ENCODE measurements at places on chromosomes 1 and 21.
A peak's percentile ranks its signal among the peaks of the same experiment; 100 is the strongest.

DNA sequence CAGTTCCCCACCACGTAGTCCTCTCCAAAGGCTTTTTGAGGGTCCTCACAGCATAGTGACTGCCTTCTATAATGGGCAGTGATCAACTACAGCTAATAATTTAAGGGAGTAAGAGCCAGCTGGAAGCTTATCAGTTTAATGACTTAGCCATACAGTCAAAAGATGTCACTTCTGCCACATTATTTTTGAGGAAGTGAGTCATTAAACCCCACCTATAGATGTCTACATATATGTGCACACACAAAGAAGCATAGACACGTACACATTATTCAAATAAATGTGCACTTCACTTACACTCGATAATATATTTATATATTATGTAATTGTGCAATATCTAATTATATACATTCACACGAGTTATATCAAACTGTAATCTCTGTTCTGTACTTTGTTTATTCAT lies 1704.7 kb downstream of the KCNT2 start:
- DNase-seq: no peak

GRCh38 chr1:230196077-230196476 lies 129.0 kb downstream of the GALNT2 start:
- no peak for DNase-seq

DNA sequence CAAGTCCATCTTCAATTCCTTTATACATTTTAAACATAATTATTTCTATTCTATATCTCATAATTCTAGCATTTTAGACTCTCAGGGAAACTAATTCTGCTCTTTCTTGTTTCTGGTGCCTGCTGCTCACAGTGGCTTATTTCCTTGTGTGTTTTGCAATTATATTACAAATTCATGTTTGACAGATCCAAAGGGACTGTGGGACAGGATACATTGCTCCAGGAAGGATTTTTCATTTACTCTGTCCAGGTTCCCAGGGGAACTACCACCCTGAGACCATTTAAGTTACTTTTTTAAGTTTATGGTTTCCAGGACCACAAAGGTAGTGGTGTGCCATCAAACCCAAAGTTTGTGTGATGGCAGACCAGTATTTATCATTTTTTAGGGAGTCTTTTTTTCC lies 6.6 kb downstream of the TTC39A start:
- DNase-seq: no peak

GRCh38 chr1:216925962-216926625 lies 202.9 kb upstream of the ESRRG start:
- DNase-seq: no peak

- no peak for DNase-seq
Observed at GRCh38 chr1:6743189-6744101, 41.8 kb upstream of the CAMTA1 start.

DNA sequence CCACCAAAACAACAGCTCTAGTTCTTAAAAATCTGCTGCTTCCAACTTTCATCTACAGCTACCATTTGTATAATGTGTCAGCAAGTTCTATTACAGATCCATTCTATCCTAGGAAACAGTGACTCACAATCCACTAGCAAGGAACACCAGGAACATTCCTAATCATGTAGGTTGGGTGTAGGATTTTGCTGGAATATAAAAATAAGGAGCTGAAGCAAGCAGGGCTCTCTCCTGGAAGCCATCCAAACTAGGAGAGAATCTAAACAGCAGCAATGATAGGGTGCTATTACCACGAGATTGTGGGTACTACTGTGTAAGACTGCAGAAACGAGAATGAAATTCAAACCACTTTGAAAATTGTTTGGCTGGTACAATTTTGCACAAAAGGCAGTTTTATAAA lies 135.0 kb downstream of the PTPN14 start:
- DNase-seq: no peak

- DNase-seq: no peak
Observed at GRCh38 chr21:26916799-26917198, 50.1 kb downstream of the ADAMTS5 start.

GRCh38 chr1:50704126-50704525 lies 255.9 kb downstream of the FAF1 start:
- peak; percentile 20 for DNase-seq

GRCh38 chr1:189834813-189835212 lies 642.9 kb downstream of the BRINP3 start:
- DNase-seq: no peak

GRCh38 chr1:97159342-97159741 lies 437.8 kb downstream of the PTBP2 start:
- DNase-seq: no peak

- DNase-seq: no peak
Observed at GRCh38 chr1:66916320-66916719, 8.3 kb downstream of the DNAI4 start.

GRCh38 chr1:72281637-72282270 lies 585 bp downstream of the NEGR1 start:
- no peak for DNase-seq

DNA sequence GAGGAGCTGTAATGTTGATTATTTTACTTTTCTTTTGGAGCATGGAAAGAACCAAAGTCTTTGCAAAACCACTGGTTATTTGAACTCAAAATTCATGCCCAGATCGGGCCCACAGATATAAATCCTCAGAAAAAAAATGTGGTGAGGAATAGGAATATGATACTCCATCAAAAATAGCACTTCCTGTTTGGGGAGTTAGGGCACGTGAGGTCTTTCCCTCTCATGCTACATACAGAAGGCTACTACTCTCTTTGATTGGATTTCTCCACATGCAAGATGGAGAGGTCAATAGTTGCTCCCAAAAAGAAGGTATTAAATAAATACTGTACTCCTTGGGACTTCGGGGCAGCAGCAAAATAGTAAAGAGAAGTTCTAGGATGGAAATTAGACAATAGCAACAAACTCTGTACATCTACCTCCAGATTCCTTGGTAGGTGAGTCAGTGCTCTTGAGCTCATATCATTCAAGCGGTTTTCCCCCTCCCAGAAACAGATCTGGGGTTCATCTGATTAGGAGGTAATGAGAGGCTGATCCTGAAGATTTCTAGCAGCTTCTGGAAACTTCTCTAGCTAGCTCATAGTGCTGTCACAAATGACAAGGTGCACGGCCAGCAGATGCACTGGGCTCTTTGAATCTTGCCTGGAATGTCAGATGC lies 47.1 kb downstream of the SLC9C2 start:
- DNase-seq: no peak
